ENCODE measurements at places on chromosomes 6 and 20.
A peak's percentile ranks its signal among the peaks of the same experiment; 100 is the strongest.

DNA sequence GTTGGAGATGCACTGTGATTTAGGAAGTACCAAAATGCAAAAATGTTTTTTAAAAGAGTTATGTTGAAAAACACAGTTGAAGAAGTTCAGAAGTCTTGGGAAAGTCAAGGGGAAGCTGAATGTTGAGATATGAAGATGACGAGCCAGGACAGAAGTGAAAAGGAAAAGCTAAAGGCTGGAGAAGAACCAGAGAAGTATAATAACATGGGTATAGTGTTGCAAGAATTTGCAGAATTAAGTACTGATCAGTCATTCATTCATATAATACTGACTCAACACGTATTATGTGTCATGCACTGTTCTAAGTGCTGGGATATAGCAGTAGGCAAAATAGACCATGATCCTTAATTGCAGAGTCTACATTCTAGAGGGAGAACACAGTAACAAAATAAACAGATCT, 432.8 kb downstream of the CDC5L start:
- DNase-seq, result no peak

DNA sequence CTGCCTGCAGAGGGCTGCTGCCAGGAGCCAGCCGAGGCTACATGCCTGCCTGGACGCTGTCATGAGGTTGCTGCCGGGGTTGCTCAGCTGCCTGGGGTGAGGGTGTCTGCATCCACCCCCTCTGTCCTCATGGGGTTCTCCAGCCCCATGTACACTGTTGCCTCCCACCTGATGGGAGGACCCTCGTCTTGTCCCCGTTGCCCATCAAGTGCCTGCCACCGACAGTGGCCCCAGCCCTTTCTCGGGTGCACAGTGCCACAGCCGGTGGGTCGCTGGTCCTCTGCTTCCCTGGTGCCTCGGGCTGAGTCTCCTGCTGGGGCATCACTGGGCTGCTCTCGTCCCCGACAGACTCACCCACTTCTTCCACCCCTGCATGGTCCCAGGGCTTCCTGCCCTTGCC, 313.7 kb downstream of the CDH4 start:
- no peak for DNase-seq

- DNase-seq, result no peak
These were observed 14.6 kb upstream of the FAXC start for GRCh38 chr6:99364026-99364425.

- no peak for DNase-seq
These were observed 3.5 kb downstream of the SERPINB9 start for GRCh38 chr6:2899596-2899995.

- DNase-seq, result no peak
These were observed 27.5 kb downstream of the LAMA5 start for GRCh38 chr20:62339647-62340062.

DNA sequence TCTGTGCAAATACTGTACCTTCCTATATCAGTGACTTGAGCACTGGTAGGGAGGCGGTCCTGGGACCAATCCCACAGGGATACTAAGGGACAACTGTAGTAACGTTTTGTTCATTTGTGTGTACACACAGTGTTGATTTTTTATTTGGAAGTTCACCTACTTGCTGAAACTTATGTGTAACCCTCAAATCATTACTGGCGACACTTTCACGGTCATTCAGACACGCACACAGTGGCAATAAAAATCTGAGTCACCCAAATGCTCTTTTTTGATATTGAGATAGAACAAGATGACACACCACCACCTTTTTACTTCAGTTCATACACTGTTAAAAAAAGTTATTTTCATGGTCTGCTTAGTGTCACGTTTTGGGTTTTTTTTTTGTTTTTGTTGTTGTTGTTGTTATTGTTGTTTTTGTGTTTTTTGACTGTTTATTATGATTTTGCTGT, 79.8 kb downstream of the QKI start:
- DNase-seq, result no peak

DNA sequence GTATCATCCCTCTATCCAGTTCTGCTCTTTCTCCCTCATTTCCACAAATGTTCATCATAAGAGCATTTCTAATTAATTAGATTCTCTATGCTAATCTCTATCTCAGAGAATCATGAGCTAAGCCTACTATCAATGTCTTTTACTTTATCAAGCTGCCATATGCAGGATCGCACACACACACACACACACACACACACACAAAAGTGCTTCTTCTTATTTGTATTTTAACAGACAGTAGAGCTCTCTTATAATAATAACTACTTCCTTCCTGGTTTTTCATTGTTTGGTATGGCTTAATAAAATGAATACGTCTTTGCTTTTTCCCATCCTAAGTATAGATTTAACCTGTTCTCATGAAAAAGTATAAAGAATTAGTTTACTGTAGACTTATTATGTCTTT, 170.2 kb downstream of the HAO1 start:
- no peak for DNase-seq

DNA sequence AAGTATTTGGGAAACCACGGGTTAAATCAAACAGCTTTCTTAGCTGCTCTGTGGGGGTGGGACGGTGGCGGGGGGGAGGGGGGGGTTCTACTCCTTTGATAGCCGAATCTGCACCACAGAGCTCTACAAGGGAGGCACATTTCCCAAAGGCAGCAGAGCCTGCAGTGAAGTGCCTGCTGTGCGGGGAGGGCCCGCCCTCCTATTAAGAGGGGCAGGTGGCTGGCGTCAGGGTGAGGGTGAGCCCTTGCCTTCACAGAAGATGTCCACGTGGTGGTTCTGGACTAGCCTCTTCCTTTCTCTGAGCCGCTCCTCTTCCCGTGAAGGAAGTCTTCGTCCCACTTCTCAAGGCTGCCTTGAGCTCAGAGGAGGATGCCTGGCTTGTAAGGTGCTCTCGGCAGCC, 174.9 kb upstream of the THBS2 start:
- no peak for DNase-seq

DNA sequence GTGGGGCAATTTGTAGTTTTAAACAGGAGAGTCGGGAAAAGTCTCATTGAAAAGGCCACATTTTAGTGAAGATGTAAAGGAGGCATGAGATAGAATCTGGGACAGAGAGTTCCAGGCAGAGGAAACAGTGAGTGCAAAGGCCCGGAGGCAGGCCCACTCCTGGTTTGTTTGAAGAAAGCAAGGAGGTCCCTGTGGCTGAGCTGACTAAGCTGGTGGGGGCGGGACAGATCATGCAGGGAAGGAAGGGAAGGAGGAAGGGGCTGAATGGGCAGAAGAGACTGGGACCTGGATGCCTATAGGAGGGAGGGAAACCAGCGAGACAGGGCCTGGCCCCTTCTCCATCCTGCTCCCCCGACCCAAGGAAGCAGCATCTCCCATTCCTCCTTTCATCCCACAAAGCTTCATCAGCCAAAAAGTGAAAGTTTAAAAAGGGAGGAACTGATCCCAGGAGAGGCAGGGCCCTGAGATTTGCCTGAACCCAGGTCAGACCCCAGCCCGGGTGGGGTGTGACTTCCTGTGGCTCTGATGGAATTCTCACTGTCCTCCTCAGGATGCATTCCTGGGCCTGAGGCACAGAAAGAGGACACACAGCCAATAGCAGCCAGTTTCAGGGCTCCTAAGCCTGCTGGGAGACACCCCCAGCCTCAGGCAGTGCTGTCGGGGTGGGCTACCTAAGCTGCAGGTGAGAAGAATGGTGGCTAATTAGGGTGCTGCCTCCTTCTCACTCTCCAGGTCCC, 54.2 kb upstream of the SIRPA start:
- DNase-seq, result no peak

DNA sequence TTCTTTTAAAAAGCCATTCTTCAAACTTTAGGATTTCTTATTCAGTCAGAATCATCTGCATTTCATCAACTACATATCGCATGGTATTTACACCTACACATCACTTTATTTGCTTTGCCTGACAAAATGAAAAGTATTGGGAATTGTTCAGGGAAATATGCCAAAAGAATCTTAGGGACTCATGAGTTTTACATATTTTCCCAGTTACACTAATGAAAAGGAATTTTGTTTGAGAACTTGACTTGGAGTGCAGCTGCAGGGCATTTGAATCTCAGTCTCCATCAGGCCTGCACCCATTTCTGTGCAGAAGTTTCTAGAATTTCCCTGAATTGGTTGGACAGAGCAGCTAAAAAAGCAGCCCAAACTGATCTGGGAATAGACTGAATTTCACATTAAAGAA, 65.3 kb downstream of the MTHFD1L start:
- no peak for DNase-seq

DNA sequence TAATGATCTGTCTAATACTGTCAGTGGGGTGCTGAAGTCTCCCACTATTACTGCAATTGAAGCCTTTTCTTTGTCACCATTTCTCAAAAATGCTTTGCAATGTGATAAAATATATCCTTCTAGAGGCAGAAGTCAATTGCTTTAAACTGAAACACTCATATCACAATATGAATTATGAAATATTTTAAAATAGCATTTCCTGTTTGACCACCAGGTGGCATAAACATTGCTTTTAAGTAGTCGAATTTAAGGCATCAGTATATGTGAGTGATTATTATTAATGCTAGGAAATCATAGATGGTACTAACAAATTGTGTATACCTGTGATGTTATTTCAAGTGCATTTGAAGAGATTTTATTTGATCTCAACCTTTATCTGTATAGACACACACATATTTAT, 87.5 kb downstream of the MEI4 start:
- DNase-seq, result peak; percentile 6

GRCh38 chr6:119871520-119871919, 522.0 kb upstream of the MAN1A1 start:
- no peak for DNase-seq

- no peak for DNase-seq
These were observed 154.9 kb downstream of the MRPL14 start for GRCh38 chr6:43972179-43972912.

GRCh38 chr20:39468703-39469102, 506.6 kb downstream of the DHX35 start:
- no peak for DNase-seq

DNA sequence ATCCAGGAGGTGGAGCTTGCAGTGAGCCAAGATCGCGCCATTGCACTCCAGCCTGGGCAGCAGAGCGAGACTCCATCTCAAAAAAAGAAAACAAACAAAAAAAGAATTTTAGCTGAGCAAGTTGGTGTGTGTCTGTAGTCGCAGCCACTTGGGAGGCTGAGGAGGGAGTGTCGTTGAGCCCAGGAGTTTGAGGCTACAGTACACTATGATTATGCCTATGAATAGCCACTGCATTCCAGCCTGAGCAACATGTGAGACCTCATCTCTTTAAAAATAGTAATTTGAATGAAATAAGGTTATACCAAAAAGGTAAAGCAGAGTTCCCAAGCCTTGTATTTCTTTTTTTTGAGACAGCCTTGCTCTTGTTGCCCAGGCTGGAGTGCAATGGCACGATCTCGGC, 19.8 kb downstream of the MTRES1 start:
- no peak for DNase-seq

DNA sequence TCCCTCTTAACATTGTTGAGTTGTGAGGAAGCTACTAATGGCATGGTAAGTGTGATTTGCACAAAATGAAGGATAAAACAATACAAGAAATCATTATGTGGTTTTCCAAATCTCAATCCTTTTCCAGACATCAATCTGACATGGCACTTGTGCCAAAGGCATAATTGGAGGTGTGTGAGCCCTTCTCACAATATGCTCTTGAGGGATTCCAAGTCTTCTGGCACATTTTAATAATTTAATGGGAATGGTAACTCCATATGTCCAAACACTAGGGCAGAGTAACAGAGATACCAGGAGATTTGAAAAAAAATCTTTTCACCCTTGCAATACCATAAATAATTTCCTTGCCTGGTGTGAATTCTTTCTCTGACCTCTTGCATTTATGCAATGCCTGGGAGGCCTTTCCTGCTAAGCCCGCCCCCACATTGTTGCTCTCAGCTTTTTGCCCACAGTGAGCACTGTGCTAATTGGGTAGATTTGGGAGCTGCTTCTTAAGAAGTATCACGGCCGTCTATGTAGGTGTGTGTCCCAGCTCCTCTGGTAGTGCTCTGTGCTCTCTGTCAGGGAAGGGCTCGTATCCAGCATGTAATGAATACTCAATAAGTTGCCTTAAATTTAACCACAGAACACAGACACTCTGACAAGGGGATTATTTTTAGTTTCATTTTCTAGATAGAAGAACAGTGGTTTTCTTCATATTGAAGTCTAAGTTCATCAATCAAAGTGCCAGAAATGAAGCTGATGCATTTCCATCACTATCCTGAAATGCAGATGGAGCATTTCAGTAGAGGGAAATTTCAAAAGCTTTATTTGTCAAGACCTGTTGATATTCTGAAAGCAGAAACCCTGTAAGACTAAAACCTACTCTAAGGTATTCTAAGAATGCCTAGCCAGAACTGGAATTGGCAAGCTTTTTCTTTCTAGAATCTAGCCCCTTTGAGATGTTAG, 54.4 kb upstream of the CEP85L start:
- DNase-seq, result peak; percentile 38

DNA sequence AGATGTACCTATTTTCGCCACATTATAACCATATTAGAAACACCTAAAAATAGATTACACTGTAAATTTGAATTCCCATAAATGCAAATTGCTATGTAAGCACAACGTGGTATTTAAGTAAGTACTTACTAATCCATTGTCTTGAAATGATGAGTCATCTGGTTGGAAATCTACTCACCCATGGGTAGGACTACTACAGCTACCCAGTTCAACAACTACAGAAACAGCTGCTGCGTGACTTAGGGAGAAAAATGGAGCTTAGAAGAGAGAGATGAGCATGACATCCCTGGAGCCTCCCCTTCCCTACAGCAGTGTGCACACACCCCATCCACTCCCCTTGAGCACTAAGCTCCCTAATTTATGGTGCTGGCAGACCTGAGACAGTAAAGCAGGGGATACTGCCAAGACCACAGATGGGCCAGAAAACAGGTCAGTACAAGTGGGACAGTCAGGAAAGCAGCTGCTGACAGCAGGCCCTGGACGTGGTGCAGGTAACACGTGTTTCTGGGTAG, 26.9 kb downstream of the RRAGD start:
- peak; percentile 68 for DNase-seq

GRCh38 chr6:153484056-153484455, 353.0 kb upstream of the RGS17 start:
- DNase-seq, result no peak

GRCh38 chr20:32780749-32781655, 18.8 kb downstream of the DNMT3B start:
- DNase-seq, result no peak

DNA sequence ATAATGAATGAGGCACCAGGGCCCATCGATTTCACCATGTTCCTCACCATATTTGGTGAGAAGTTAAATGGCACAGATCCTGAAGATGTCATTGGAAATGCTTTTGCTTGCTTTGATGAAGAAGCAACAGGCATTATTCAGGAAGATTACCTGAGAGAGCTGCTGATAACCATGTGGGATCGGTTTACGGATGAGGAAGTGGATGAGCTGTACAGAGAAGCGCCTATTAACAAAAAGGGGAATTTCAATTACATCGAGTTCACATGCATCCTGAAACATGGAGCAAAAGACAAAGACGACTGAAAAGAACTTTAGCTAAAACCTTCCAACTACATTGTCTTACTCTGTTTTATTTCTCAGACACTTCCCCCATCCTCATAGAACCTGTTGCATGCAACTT, 21.6 kb upstream of the ZBTB22 start:
- DNase-seq, result no peak

- DNase-seq, result no peak
These were observed 9.7 kb upstream of the TBC1D7 start for GRCh38 chr6:13338038-13338437.

Measured in COLO829 (cell line).